ENCODE measurements at places on chromosomes 5 and 9.
A peak's percentile ranks its signal among the peaks of the same experiment; 100 is the strongest.

DNA sequence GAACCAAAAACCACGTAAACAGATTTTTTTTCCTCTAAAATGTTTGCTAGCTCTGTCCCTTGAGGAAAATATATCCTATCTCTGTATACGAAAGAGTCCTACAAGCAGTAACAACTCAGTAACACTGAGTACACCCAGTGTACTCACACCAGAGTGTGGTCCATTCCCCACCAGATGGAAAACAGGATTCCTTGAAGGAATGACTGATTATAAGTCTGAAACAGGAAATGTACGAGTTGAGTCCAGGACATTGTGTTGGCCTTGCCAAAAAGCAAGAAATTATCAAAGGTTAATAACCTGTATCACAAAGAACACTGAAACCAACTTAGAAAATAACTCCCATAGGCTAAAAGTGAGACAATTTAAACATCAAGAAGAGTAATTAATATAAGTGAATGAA lies 20.4 kb downstream of the GOLPH3 start:
- no peak for DNase-seq

DNA sequence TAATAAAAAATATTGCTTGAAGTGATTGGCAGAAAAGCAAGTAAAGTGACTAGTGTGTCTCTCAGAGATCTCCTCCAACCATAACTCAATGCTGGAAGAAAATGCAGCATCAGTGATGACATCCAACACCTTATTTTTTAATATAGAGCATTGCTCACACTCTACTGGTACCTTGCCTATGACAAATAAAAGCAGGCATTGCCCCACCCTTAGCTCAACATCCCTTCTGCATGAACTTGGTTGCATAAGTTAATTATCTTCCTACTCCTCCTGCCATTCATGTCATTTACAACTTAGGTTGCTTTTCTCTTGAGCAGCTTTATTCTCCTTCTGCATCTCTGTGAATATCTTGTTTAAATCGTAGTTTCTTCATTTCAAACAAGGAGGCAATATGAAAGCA lies 41.2 kb downstream of the FEM1C start:
- no peak for DNase-seq

- DNase-seq = peak; percentile 2
These were observed 15.5 kb downstream of the TYRP1 start for GRCh38 chr9:12708562-12709298.

DNA sequence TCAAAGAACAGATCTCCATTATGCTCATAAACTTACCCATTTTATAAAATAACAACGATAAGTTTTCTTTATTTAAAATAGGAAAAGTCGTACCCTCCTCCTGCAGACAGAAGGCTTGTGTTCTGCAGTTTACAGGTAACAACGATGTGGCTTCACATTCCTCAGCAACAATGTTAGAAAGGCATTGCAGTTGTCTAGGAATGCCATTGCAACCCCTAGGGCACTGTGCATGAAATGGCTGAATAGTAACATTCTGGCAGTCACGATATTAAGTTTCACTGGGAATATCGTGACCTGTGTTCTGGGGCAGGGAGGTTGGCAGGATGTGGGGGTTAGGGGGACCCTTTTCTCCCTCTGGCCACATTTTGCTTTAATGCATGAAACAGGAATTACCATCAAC lies 331.9 kb downstream of the DEPDC1B start:
- DNase-seq = no peak

- DNase-seq = no peak
These were observed 13.6 kb downstream of the CPEB4 start for GRCh38 chr5:173901705-173902104.

GRCh38 chr9:121816845-121817450 lies 165.5 kb downstream of the DAB2IP start:
- DNase-seq = no peak

- DNase-seq = no peak
These were observed 218.3 kb downstream of the ADAMTSL1 start for GRCh38 chr9:18692268-18692667.

GRCh38 chr9:84239343-84239742 lies 101.2 kb downstream of the SLC28A3 start:
- no peak for DNase-seq

GRCh38 chr5:65663804-65664521 lies 39.1 kb downstream of the SHLD3 start:
- DNase-seq = peak; percentile 2

- no peak for DNase-seq
These were observed 146.6 kb upstream of the TUT7 start for GRCh38 chr9:86500667-86501435.

DNA sequence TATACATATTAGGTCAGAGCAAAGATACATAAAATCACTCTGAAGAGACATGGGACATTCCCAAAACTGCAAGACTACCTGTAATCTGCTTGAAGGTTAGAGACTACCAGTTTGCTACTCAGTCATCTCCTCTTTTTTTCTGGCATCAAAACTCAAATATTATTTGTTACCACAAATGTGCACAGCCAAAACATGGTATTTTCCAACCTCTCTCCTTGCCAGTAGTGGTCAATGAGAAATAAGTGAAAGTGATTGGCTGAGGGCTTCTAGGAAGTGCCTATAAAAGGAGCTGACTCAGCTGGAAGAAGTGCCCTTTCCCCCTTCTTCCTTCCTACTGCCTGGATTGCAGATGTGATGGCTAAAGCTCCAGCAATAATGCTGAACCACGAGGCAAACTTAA lies 13.8 kb downstream of the GZMK start:
- no peak for DNase-seq

- DNase-seq = peak; percentile 87
These were observed 7.9 kb upstream of the ZFP62 start for GRCh38 chr5:180868960-180869359.

DNA sequence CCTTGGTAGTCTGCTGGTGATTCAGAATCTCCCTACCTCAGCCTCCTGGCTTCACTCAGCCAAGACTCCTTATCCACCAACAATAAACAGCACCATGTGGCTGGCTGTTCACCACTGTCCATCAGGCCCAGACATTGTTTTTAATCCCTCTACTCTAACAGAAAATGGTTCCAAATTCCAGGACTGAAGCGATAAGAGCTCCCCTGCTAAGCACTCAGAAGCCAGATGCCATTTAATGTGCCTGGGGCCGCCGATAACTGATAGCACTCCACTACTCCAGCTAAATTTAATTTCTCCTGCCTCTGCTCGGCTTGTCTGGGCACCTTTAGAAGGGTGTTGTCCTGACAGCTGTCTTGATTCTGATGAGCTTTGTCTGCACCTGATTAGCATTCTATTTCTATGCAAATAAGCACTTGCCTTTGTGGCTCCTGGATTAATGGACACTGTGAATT lies 47.1 kb downstream of the ZNF622 start:
- DNase-seq = no peak

DNA sequence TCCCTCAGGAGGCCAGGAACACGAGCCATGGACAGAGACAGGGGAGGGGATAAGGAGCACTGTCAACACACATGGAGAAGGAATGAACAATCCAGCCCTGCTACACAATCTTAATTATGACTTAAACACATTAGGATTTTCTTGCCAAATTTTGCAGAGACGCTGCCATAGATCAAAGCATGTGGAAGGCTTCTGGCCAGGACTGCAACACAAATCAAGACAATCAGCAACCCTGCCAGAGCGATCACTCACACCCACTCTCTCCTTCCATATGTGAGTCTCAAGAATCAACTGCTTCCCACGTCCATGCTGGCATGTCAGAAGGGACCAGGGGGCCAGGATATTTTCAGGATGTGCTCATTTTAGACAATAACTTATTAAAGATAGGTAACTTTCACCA lies 85.6 kb downstream of the ROR2 start:
- DNase-seq = no peak

Measured in SW480 (cell line).